ENCODE measurements at places on chromosomes 5 and 9.

DNA sequence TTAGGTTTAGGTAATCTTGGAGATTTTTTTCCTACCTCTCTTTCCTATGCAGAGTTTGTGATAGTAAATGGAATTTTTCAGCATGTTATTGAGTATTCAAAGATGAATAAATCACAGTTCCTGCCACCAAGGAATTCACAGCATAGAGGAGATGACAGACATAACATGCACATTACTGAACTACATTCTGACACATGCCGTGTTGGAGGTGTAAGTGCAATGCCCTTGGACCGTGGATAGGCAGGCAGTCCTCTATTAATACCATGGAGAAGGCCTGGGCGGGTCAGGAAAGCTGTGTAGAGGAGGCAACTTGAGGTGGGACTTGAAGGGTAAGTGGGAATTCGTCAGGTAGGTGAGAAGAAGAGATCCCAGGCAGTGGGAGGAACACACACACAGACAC lies 43.9 kb downstream of the MCCC2 start:
- DNase-seq: peak; percentile 10

- no peak for DNase-seq
These were observed 5.8 kb upstream of the JAK2 start for GRCh38 chr9:4979239-4979638.

DNA sequence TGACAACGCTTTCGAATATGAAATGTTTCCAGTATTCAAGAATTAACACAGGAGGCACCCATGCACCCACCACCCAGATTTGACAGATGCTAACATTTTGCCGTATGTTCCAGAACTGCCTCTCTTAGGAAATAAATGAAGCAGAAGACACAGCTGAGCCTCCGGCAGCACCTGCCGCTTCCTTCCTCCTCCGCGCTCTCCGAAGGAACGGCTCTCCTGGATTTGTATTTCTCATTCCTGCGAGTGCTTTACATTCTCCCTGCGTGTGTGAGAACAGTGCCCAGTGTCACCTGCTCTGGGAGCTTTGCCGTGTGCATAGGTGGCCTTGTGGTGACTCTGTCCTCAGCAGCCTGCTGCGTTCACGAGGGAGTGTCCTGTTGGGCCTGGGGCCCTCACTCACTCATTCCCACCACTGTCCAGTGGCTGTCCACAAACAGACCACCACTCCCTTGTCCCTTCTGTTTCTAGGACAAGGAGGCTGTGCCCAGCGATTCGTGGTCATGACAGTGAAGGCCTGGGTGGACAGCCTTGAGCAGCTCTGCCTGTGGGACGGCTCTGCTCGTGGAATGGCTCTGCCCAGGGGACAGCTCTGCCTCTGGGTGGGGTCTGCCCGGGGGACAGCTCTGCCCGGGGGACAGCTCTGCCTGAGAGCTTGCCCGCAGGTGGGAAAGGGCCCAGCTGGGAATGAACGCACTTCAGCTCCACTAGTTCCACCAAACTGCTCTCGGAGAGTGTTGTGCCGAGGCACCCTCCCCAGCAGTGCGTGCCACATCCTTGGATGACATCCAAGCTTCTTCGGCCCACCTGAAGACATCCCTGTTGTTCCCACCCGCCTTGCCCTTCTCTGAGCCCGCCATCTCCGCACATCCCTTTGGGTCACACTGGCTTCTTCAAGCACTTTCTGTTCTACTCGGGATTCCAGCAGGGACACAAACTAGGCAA lies 170.5 kb upstream of the PPP1R26 start:
- no peak for DNase-seq

- DNase-seq: no peak
These were observed 55.7 kb downstream of the PLAC8L1 start for GRCh38 chr5:146049704-146050026.

- DNase-seq: no peak
These were observed 94.7 kb downstream of the ELAVL2 start for GRCh38 chr9:23731353-23731752.

- peak; percentile 50 for DNase-seq
These were observed 7.3 kb downstream of the SH3RF2 start for GRCh38 chr5:145943674-145944121.

- no peak for DNase-seq
These were observed 92.3 kb downstream of the CAAP1 start for GRCh38 chr9:26800322-26800721.

DNA sequence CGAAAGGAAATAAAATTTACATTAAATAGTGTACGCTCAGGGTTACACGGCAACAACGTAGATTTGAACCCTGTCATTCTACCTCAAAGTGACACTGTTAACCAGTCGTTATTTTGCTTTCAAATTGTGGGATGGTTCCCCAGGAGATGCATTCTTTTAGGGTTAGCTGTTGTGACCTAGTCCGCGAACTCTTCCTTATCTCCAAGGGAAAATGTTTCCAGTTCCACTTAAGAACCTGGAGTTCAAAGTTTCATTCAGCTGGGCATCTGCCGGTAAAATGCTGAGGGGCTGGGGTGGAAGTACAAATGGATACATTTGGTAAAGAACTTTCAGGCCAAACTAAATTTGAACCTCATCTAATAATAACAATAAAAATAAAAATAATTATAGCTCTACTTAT lies 264.6 kb downstream of the NR3C1 start:
- no peak for DNase-seq

DNA sequence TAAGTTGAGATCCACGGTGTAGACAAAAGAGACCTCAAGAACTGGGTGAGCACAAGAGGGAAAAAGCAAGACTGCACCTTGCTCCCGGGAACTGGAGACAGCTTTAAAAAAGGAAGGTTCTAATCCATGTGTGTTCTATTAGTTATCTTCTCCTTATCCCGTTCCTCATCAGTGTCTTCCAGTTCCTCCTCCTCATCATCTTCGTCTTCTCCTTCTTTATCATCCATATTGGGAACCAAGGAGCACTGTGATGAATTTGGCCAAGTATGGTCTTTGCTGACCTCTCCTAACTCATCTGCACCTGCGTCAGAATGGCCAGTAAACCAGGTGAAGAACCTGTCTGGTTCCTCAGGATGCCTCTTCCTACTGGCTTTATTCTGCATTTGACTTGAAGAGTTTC lies 22.1 kb downstream of the EHMT1 start:
- no peak for DNase-seq

DNA sequence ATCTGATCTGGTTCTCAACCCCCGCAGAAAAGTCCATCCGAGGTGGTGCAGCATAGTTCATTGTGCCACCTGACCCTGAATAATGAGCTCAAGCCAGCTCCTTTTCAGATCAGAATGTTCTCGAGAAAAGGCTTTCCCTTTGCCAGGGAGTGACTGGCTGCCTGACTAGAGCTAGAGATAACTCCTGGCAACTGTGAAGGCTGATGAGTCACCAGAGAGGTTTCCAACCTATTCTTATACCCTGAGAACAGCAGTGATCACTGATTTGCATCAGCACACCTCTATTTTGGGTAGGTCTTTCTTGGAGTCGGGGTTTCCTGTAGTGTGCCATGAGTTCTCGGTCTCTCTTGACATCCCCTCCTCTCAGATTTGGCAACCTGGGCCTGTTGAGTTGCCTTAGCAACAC lies 127.9 kb downstream of the PIK3R1 start:
- DNase-seq: peak; percentile 83

All from fibroblast of skin of right biceps (primary cell).